ENCODE measurements at places on chromosomes 11 and 22.

GRCh38 chr11:91904792-91905785 lies 319.5 kb upstream of the FAT3 start:
- DNase-seq: no peak

- DNase-seq: no peak
Measured at GRCh38 chr11:101345891-101346290, 216.3 kb upstream of the PGR start.

GRCh38 chr11:72730243-72730642 lies 22.0 kb downstream of the ARAP1 start:
- no peak for DNase-seq

DNA sequence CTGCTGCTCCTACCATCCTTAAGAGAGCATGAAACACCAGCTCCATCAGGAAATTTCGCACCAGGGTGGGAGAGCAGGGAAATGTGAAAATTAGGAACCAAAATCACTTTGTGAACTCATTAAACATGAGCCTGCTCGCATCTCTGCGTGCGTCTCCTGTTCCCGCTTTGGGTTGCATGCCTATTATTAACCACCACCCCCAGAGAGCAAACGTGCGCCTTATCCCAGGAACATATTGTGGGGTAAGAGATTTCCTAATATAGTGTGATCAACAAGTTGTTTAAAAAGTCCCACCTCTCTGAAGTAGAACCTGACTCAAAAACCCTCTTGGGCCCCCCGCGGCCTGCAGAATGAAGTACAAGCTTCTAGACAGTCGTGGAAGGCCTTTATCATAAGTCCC lies 115.0 kb downstream of the TENM4 start:
- DNase-seq: no peak

DNA sequence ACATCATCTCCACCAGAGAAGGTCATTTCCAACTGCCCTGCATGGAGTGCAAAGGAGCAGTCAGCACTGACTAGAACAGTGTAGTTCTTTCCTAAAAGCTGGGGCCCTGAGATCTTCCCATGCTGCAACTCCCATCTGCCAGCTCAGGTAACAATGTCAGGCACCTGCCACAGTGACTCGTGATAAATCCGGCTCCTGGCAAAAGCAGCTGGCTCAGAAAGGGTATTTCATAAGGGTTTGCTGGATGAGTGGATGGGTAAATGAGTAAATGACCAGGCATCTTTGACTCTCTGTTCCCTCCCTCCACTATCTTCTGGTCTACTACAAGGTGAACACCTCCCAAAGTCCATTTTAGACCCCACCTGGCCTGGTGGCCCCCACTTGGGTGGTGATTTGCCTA lies 403.6 kb downstream of the NXPE2 start:
- DNase-seq: no peak

GRCh38 chr11:114705280-114706024 lies 27.1 kb downstream of the NXPE2 start:
- DNase-seq: no peak

- DNase-seq: no peak
Measured at GRCh38 chr11:65103476-65103875, 7.5 kb downstream of the VPS51 start.

DNA sequence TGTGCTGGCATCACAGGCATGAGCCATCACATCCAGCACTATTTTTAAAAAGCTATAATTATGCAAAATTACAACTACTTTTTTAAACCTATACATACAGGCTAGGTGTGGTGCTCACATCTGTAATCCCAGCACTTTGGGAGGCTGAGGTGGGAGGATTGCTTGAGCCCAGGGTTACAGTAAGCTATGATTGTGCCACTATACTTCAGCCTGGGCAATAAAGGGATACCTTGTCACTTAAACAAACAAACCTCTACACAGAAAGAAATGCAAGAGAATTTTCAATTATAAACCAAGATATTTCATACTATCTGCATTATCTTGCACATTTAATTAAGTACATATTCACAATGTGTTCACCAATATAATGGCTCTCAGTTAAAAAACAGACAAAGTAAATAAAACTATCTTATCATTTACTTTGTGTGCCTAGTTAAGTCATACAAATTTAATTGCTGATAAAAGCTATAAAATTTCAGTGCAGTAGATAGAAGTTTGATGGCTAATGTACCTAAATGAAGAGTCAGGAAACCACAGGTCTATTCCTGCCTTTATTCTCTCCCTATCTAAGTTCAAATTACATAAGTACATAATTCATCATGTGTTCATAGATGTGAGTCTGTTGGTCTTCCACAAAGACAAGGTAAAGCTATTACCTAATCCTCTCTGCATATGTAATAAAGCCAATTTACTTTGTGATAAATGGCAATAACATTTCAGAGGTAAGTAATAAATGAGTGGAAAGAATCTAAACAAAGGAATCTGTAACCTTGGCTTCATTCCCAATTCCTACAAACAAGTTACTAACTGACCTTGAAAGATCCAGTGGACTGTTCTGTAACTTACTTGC lies 9.0 kb upstream of the RDX start:
- DNase-seq: no peak

DNA sequence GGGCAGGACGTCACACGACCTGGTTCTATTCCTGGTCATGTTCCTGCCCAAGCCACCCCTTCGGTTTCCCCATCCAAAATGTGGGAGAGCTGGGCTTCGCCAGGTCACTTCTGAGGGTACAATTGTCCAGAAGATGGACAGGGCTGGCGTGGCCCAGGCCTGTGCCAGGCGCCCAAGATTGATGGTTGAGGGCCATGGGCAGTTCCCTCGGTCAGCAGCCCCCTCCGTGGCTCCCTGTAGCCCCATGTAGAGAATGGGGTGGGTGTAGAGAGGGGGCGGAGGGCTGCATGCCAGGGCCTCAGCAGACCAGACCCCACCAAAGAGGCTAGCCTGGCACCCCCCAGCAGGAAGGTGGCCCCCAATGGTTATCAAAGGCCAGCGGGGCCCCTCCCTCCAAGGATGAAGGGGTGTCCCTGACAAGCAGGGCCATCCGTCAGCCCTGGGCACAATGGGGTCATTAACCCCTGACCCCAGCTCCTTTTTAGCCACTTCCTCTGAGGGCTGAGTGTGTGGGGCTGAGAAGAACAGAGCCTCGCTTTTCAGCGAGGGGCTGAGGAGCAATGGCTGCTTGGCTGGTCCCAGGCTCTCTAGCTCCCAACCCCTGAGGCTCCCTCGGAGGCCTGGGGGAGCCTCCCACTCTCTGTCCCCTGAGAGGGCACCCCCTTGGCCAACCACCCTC lies 11.0 kb upstream of the PICK1 start:
- no peak for DNase-seq

DNA sequence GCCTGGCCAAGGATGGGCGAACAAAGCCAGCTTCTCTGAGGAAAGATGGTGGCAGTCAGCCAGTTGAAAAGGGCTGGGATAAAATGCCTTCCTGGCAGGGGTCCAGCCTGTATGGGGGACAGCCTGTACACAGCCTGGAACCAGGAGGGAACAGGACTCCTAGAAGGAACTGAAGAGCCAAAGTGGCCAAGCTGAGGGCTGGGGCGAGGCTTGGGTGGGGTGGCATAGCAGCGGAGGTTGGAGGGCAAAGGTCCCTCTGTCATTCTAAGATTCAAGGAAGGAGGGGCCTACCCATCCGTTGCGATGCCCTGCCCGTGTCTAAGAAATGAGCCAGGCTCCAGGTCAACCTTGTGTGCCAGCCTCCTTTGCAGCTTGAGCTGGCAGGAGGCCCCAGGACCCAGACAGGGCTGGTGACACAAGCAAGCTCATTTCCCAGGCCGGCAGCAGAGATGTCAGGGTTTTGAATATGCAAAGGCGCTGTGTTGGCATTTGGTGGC lies 22.6 kb downstream of the FADD start:
- no peak for DNase-seq
